Bronchus fibroblast of lung (primary cell): ENCODE measurements at places on chromosomes 6 and 20. TPM values are rescaled to one million over a fixed set of nuclear protein-coding genes. Genes with fewer than 3 reads are reported as not detected.

Gene PLCB4
- 1.3 and 1.8 TPM in 2 replicates for total RNA-seq

Gene GPR31
- total RNA-seq: not detected in 2 replicates

Gene GCNT2
- 0.15 and 0.17 TPM in 2 replicates for total RNA-seq

Gene SDC4
- total RNA-seq: 117 and 122 TPM in 2 replicates

Gene CRIP3
- total RNA-seq: not detected in 2 replicates

Gene SEL1L2
- total RNA-seq: not detected in 2 replicates

Gene ATXN1
- 4.2 and 8.2 TPM in 2 replicates for total RNA-seq

Gene ADTRP
- 0.17 TPM in 1 of 2 replicates, not detected in the other for total RNA-seq

Gene PI3
- total RNA-seq: not detected in 2 replicates

Gene HRH3
- total RNA-seq: not detected in 2 replicates

Gene FRK
- total RNA-seq: 0.15 and 0.17 TPM in 2 replicates

Gene PRKN
- 0.89 and 2.9 TPM in 2 replicates for total RNA-seq

Gene FNDC11
- total RNA-seq: 0.50 and 1.0 TPM in 2 replicates

Gene APMAP
- total RNA-seq: 97.7 and 99.6 TPM in 2 replicates

Gene RPP21
- 85.0 and 96.0 TPM in 2 replicates for total RNA-seq

Gene MOG
- not detected in 2 replicates for total RNA-seq

Gene LHFPL5
- total RNA-seq: not detected in 2 replicates

Gene PRDM13
- under 0.01 TPM in 1 of 2 replicates, not detected in the other for total RNA-seq

Gene CST2
- not detected in 2 replicates for total RNA-seq

Gene TDRD6
- total RNA-seq: not detected in 2 replicates

Gene VSX1
- not detected in 2 replicates for total RNA-seq

Gene IL17F
- not detected in 2 replicates for total RNA-seq

Gene SLC22A16
- 0.15 and 0.17 TPM in 2 replicates for total RNA-seq

Gene C6orf118
- not detected in 2 replicates for total RNA-seq

Gene PNPLA1
- not detected in 2 replicates for total RNA-seq

Gene PDYN
- not detected in 2 replicates for total RNA-seq

Gene GSTA3
- not detected in 2 replicates for total RNA-seq

Gene RAE1
- 34.5 and 36.1 TPM in 2 replicates for total RNA-seq

Gene SOD2
- total RNA-seq: 112 and 121 TPM in 2 replicates

Gene PRICKLE4
- total RNA-seq: not detected in 2 replicates

Gene CTAGE9
- under 0.01 TPM in 1 of 2 replicates, not detected in the other for total RNA-seq

Gene TRAPPC3L
- not detected in 2 replicates for total RNA-seq

Gene TFAP2C
- not detected in 2 replicates for total RNA-seq

Gene RIMS1
- under 0.01 and 0.45 TPM in 2 replicates for total RNA-seq

Gene WFDC5
- not detected in 2 replicates for total RNA-seq

Gene SAPCD1
- total RNA-seq: 3.2 and 5.8 TPM in 2 replicates

Gene ARMC12
- total RNA-seq: under 0.01 TPM in 1 of 2 replicates, not detected in the other

Gene UST
- total RNA-seq: 7.1 and 8.0 TPM in 2 replicates

Gene ASCC3
- 23.2 and 31.6 TPM in 2 replicates for total RNA-seq

Gene MYMX
- total RNA-seq: not detected in 2 replicates

Gene C20orf141
- total RNA-seq: not detected in 2 replicates

Gene KIAA0408
- total RNA-seq: 0.30 and 0.84 TPM in 2 replicates

Gene SAMD3
- total RNA-seq: not detected in 2 replicates

Gene GHRH
- total RNA-seq: not detected in 2 replicates

Gene BHLHE23
- total RNA-seq: not detected in 2 replicates

Gene IL20RA
- total RNA-seq: 0.17 and 0.45 TPM in 2 replicates

Gene GNRH2
- not detected in 2 replicates for total RNA-seq

Gene OXT
- not detected in 2 replicates for total RNA-seq

Gene CAPN11
- not detected in 2 replicates for total RNA-seq

Gene BTNL2
- not detected in 2 replicates for total RNA-seq

Gene ISM1
- total RNA-seq: under 0.01 and 0.15 TPM in 2 replicates

Gene GPX5
- not detected in 2 replicates for total RNA-seq

Gene TENT5A
- total RNA-seq: 1.7 and 1.9 TPM in 2 replicates

Gene EFCAB8
- total RNA-seq: under 0.01 TPM in 1 of 2 replicates, not detected in the other

Gene CLIC5
- total RNA-seq: not detected in 2 replicates

Gene ZBP1
- total RNA-seq: not detected in 2 replicates
